Stimulated activated CD4-positive, alpha-beta T cell treated with anti-CD3 and anti-CD28 coated beads, Interleukin-1b, Interleukin-23, amount 100 ng/mL, for 4 hours (primary cell): ENCODE measurements at places on chromosomes 4 and X.

GRCh38 chr4:157079441-157079840 is 3.5 kb downstream of the GLRB start:
- no peak for DNase-seq

- no peak for DNase-seq
These were observed at the start of gene PCDH19 for GRCh38 chrX:100409610-100410590. Gene PCDH19 (minus strand): TSS chrX:100410273. CDS start chrX:100408597, 1,676 bp downstream.

- no peak for DNase-seq
These were observed 1947.1 kb upstream of the TENM3 start for GRCh38 chr4:180296036-180296599.

DNA sequence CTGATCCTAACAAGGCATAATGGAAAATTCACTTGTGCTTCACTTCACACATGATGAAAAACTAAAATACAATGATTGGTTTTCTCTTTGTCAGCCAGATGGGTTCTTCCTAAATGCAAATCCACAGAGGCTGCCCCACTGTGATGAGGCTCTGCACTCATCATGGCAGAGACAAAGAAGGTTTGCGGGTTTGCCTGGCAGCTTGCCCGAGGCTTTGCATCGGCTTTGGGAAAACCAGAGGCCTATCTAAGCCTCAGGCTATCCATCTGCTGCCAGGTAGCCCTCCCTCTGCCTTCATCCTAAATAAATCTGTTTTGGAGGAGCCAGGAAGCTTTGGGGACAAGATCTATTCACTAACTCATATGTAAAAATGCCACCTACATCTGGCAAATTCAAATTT is 244.2 kb downstream of the PACRGL start:
- no peak for DNase-seq
